ENCODE measurements at places on chromosomes 4 and X. TPM values are rescaled to one million over a fixed set of nuclear protein-coding genes. Genes with fewer than 3 reads are reported as not detected.
A peak's percentile ranks its signal among the peaks of the same experiment; 100 is the strongest.

- no peaks in the 10 kb centered on the region for H3K4me1 ChIP-seq
- H3K27me3 ChIP-seq = no peaks in the 10 kb centered on the region
- H3K4me3 ChIP-seq = no peak overlapping the region
- DNase-seq = no peak
- H3K36me3 ChIP-seq = no peaks in the 10 kb centered on the region
These were observed 93.4 kb downstream of the SPCS3 start for GRCh38 chr4:176413171-176413570.

- H3K27ac ChIP-seq = no peak overlapping the region
- H3K4me1 ChIP-seq = no peaks in the 10 kb centered on the region
- no peaks in the 10 kb centered on the region for H3K27me3 ChIP-seq
- H3K4me3 ChIP-seq = no peak overlapping the region
- DNase-seq = no peak
- no peaks in the 10 kb centered on the region for H3K36me3 ChIP-seq
These were observed 222.6 kb upstream of the PPARGC1A start for GRCh38 chr4:24112466-24112865.

GRCh38 chr4:95181243-95181995 lies 367.4 kb downstream of the UNC5C start:
- peaks cover 4% of the 10 kb centered on the region for H3K36me3 ChIP-seq
- DNase-seq = peak; percentile 87
- no peaks in the 10 kb centered on the region for H3K4me1 ChIP-seq
- H3K4me3 ChIP-seq = no peak overlapping the region
- peak overlapping the region; percentile 99 for H3K27ac ChIP-seq

- no peaks in the 10 kb centered on the region for H3K36me3 ChIP-seq
- no peak overlapping the region for H3K4me3 ChIP-seq
- no peak for DNase-seq
- H3K27ac ChIP-seq = no peak overlapping the region
- H3K4me1 ChIP-seq = no peaks in the 10 kb centered on the region
These were observed 67.0 kb upstream of the CXCL13 start for GRCh38 chr4:77538574-77539157.

The TKTL1 gene
- total RNA-seq = not detected

The DDX53 gene
- not detected for total RNA-seq

DNA sequence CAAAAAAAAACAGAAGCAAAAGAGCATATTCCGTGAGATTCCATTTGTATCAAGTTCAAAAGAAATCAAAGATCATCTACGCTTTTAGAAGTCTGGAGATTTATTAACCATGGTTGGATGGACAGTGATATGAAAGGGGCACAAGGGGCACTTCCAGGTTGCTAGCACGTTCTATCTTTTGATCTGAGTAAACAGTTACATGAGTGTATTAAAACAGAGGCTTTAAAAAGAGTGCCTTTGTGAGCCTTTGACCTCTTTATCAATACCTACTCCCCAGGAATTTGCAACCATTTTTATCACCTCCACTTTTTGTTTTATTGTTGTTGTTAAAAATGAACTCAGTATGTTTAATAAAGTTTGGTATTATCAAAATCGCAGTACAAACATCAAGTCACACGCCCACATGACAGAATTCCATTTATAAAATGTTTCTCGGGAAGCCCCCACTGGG lies 72.4 kb upstream of the UCP1 start:
- no peak for DNase-seq
- no peaks in the 10 kb centered on the region for H3K27me3 ChIP-seq
- peak overlapping the region; percentile 11 for H3K4me3 ChIP-seq
- no peak overlapping the region for H3K27ac ChIP-seq
- H3K4me1 ChIP-seq = peaks cover 15% of the 10 kb centered on the region
- H3K36me3 ChIP-seq = peaks cover 35% of the 10 kb centered on the region

The SPOCK3 gene
- 21.5 TPM for total RNA-seq

GRCh38 chrX:130173190-130173895 lies 1.6 kb downstream of the RAB33A start:
- H3K4me3 ChIP-seq = no peak overlapping the region
- no peaks in the 10 kb centered on the region for H3K4me1 ChIP-seq
- H3K36me3 ChIP-seq = no peaks in the 10 kb centered on the region
- H3K27ac ChIP-seq = no peak overlapping the region
- H3K27me3 ChIP-seq = peaks cover 36% of the 10 kb centered on the region
- no peak for DNase-seq

DNA sequence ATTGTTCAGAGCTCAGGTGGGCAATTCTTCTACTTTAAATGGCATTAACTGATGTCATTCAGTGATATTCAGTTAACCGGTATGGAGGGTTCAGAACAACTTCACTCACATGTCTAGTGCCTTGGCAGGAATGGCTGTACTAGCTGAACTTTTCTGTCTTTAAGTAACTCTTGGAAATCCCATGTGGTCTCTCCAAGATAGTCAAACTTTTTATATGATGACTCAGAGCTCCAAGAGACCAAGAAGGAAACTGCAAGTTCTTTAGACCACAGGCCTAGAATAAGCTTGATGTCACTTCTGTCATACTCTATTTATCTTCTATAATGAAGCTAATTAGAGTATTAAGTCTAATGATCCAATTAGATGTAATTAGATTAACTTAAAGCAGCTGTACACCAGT lies 24.9 kb downstream of the LHFPL1 start:
- H3K27ac ChIP-seq = no peak overlapping the region
- no peaks in the 10 kb centered on the region for H3K36me3 ChIP-seq
- DNase-seq = no peak
- no peaks in the 10 kb centered on the region for H3K27me3 ChIP-seq
- no peaks in the 10 kb centered on the region for H3K4me1 ChIP-seq
- no peak overlapping the region for H3K4me3 ChIP-seq

DNA sequence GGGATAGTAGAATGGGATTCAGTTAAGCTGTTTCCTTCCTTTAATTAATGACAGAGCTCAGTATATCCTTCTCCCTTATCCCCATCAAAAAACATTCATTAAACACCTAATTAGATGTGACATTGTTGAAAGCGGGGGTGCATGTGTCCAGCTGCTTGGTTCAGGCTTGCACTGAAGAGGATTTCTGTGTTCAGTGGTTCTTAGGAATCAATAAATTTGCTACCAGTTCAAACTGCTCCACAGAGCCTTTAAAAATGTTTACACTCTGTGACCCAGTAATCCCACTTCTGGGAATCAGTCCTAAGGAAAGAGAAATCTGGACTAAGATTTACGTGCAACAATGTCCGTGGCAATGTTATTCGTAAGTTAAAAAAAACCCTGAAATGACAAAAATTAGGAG lies 7.2 kb upstream of the TMEM255A start:
- no peak for DNase-seq
- no peak overlapping the region for H3K27ac ChIP-seq
- peaks cover 19% of the 10 kb centered on the region for H3K27me3 ChIP-seq
- H3K4me3 ChIP-seq = no peak overlapping the region

DNA sequence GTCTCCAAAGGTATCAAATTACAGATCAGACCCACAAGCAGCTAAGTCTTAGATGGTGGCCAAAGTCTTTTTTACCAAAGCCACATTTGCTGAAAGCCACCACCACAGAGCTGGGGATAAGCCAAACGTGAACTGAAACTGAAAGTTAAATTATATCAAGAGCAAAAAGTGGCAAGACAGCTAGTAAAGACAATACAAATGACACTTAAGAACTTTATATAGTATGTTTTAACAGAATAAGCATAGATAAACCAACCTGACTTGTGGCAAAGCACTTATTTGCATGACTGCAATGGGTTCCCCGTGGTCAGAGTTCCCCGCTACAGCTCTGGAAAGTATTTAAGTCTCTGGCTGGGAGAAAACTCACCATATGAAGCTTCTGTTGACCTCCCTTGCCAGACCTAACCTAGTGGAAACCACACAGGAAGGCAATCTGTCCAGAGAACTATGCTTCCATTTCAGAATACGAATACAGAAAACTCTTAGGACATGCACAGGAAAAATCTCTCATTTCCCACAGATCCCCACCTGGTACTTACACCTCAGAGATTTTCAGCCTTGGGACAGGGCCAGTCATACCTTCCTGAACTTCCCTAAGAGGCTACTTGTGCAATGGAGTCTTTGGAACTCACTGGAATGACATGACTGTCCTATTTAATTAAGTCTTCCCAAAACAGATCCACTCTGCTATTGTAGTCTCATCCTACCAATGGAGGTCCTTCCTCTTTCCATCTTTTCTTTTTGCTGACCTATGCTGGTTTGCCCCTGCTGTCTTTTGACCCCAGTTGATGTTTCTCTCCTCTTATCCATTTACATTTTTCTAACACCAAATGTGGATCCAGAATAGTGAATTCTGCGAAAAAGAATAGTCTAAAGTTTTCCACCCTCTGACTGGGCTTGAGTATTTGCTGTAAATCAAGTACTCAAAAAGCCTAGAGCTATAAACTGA lies 225.1 kb downstream of the NR3C2 start:
- no peak for DNase-seq
- no peaks in the 10 kb centered on the region for H3K36me3 ChIP-seq
- no peaks in the 10 kb centered on the region for H3K27me3 ChIP-seq
- peak overlapping the region; percentile 31 for H3K4me3 ChIP-seq

The CXCL3 gene
- total RNA-seq = 2.9 TPM

The CSAG2 gene
- not detected for total RNA-seq

- no peaks in the 10 kb centered on the region for H3K4me1 ChIP-seq
- H3K27me3 ChIP-seq = no peaks in the 10 kb centered on the region
- H3K4me3 ChIP-seq = no peak overlapping the region
- no peak overlapping the region for H3K27ac ChIP-seq
- H3K36me3 ChIP-seq = no peaks in the 10 kb centered on the region
These were observed 110.4 kb upstream of the ATXN3L start for GRCh38 chrX:13430136-13430827.

DNA sequence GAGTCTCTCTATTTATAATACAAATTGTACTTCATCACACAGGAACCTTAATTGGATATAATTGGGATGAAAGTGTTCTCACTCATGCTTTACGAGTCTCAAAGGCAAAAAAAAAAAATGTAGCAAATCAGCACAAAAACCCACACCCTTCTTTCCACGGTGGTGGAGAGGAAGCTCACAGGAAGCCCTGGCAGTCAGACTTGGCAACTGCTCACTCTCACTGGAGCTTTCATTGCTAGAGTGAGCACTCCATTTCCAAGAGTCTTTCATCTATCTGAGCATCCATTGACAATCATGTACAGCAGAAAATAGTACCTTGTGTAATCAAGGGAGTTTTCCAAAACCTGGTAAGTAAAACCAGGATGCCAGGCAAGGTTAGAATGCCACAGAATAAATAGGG lies 2159.4 kb upstream of the AGA start:
- no peaks in the 10 kb centered on the region for H3K4me1 ChIP-seq
- no peak for DNase-seq
- no peak overlapping the region for H3K4me3 ChIP-seq

DNA sequence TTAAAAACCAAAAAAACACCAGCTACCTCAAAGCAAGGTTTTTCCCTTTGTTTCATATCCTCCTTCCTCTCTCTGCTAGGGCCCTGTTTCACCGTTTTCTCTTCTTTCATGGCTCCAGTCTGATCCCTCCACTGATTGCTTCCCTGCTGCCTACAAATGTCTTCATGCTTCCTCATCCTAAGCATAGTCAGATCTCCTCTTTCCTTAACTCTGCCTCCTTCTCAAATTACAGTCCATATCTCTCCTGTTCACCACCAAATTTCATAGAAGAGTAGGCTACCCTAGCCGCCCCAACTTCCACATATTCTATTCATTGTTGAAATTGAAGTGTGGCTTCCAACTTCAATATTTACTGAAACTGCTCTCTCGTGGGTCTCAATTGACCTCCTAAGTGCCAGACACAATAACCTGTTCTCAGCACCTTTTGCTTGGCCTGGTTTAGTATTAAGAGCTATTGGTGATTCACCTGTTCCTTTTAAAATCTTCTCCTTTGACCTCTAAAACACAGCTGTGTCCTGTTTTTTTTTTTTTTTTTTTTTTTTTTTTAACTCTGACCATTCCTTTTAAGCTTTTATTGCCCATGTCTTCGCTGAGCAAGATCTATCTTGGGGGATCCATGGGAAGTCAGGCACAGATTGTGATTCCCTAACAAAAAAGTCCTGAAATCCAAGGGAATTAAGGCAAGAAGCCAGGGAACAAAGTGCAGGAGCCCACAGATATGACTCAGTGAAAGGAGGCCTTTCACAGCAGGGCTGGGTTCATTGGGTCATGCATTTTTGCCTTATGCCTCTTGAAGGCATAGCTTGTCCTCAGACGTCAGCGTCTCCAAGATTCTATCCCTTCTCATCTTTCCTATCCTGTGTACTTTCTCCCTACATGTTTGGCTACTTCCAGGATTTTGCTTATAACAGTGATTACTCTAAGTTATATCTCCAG lies 85.4 kb downstream of the RPS3A start:
- peaks cover 4% of the 10 kb centered on the region for H3K36me3 ChIP-seq
- no peak for DNase-seq
- no peaks in the 10 kb centered on the region for H3K4me1 ChIP-seq
- H3K27ac ChIP-seq = no peak overlapping the region

DNA sequence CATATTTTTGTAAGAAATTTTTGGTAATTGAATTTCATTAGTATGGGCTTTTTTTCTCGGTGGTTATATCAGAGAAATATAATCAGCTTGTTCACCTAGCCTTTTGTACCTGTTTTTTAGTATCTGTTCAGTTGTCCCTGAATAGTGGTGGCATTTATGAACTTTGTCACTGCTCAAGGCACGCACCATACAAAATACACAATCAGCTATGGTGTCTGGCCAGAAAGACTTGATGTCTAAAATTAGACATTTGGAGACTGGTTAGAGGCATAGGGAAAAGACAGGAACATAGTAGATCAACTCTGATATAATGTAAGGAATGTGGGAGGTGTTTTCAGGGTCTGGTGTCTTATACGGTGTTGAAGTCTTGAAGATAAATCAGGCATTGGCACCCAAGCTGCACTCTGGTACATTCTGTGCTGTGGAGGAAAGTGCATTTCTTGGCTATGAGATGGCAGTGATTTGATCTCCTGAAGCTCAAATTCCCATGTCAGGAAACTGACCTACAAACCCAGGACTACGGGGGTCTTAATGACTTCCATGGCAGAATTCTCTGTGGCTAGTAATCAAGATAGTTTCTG lies 3.6 kb downstream of the ART3 start:
- no peaks in the 10 kb centered on the region for H3K36me3 ChIP-seq
- no peak overlapping the region for H3K4me3 ChIP-seq
- no peak for DNase-seq
- H3K27ac ChIP-seq = no peak overlapping the region
- H3K4me1 ChIP-seq = no peaks in the 10 kb centered on the region
- H3K27me3 ChIP-seq = no peaks in the 10 kb centered on the region

DNA sequence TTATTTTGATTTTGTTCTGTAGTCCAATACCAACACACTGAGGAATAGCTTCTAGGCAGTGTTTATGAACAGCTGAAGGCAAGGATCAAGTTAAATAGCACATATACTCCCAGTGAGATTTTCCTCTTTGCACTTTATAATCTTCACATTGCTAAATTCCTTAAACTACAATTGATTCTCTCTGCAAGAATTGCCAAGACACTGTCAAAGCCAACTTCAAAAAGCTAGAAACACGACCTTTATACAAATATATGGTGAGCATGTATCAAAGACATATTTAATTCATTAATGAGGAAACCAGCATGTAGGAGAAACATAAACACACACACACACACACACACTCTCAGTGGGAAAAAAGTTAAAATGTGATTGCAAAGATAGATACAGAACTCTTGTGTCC lies 86.4 kb upstream of the FAM9C start:
- DNase-seq = no peak
- no peak overlapping the region for H3K27ac ChIP-seq
- no peaks in the 10 kb centered on the region for H3K36me3 ChIP-seq
- H3K4me1 ChIP-seq = no peaks in the 10 kb centered on the region
- no peak overlapping the region for H3K4me3 ChIP-seq
- no peaks in the 10 kb centered on the region for H3K27me3 ChIP-seq

Data from endodermal cell (in vitro differentiated cells).